Ecto neural progenitor cell (in vitro differentiated cells): ENCODE measurements at places on chromosomes 2 and 18.
A peak's percentile ranks its signal among the peaks of the same experiment; 100 is the strongest.

DNA sequence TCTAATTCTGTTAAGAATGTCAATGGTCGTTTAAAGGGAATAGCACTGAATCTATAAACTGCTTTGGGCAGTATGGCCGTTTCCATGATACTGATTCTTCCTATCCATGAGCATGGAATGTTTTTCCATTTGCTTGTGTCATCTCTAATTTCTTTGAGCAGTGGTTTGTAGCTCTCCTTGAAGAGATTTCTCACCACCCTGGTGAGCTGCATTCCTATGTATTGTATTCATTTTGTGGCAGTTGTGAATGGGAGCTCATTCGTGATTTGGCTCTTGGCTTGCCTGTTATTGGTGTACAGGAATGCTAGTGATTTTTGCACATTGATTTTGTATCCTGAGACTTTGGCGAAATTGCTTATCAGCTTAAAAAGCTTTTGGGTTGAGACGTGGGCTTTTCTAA lies 38.3 kb upstream of the WDR75 start:
- no peak for DNase-seq

DNA sequence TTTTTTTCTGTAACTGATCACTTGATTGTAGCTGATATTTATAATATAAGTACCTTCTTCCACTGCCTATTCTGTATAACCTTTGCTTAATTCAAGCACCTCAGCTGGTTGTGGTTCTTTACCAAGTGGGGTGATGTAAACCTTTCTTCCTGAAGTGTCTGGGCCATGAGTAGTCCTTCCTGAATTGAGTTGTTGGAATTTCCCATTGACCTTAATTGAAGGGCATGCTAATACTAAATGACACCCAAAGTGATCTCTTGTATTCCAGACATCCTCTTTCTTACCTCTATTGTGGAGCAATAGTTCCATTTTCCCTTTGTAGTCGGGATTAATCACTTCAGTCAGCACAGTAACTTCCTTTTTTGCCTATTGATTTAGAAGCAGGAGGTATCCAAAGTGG lies 1496.8 kb upstream of the CELF4 start:
- no peak for DNase-seq

GRCh38 chr2:129769185-129769991 lies 210.1 kb upstream of the RAB6C start:
- peak; percentile 39 for DNase-seq

GRCh38 chr2:64345998-64346397 lies 108.0 kb upstream of the LGALSL start:
- DNase-seq, result no peak

DNA sequence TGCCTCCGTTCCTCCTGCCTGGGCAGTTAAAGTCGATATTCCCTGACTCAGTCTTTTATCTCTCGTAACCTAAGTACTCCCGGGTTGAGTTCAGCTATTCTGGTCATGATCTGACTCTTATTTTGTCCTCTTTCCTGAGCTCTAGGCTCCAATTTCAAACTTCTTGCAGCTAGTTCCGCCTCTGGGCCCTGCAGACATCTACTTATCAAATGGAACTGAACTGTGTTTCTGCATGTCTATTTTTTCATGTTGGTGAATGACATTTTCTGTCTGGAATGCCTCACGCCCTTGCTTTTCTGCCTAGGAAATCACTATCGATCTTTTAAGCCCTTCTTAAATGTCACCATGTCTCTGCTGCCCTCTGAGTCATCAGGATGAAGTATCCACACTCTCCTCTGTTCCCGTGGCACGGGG lies 101.5 kb downstream of the VAPA start:
- no peak for DNase-seq

- DNase-seq, result no peak
Observed at GRCh38 chr2:63654959-63655358, 66.2 kb downstream of the MDH1 start.

- no peak for DNase-seq
Observed at GRCh38 chr2:111932841-111933291, 34.5 kb downstream of the MERTK start.

GRCh38 chr18:48533340-48534070 lies 5.3 kb upstream of the CTIF start:
- DNase-seq, result no peak
